Astrocyte of the cerebellum (primary cell): ENCODE measurements at places on chromosomes 1 and 21.

DNA sequence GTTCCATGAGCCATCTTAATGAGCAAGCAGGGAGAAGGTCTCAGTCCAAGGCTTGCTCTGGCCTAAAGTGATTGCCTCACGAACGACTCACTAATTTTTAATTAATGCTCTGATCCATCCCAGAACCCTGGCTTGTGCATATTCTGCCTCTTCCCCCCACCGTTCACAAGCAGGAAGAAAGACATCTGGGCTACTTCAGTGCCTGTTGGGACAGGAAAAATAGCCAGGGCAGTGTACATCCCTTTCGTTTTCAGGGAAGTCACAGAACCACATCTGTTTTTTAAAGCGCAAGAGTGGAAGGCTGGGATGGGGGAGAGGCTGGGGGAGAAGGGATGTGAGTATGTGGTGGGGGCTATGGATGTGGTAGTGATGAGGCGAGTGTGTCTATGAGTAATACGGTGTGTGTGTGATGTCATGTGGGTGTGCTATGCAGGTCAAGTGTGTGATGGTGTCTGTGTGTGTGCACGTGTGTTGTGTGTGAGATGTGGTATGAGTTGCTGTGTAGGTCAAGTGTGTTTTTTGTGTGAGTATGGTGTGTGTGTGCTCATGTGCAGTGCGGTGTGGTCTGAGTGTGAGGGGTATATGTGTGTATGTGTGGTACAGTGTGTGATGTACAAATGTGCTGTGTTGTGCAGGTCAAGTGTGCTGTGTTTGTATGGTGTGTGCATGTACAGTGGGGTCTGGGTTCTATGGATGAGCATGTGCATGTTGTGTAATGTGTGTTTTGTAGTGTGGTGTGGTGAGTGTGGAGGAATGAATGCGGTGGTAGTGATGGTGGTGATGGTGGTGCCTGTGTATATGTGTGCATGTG lies 64.9 kb upstream of the SYT6 start:
- DNase-seq, result no peak

DNA sequence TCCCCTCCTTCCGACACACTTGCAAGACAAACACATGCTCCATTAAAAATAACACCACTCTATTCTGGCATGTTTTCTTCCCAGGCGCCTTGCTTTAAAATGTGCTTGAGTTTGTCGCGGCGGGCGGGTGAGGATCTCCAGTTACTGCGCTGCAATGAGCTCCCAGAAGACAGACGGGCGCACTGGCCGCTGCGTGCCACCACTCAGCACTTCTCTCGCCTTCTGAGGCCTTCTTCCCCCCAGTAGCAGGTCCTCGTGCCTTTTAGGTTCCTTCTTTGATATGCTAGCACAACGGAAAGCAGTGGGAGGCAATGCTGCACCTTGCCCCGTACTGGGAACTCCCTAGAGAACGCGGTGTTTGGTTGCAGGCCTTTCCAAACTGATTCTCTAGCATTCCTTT lies 279.5 kb upstream of the NR5A2 start:
- no peak for DNase-seq

DNA sequence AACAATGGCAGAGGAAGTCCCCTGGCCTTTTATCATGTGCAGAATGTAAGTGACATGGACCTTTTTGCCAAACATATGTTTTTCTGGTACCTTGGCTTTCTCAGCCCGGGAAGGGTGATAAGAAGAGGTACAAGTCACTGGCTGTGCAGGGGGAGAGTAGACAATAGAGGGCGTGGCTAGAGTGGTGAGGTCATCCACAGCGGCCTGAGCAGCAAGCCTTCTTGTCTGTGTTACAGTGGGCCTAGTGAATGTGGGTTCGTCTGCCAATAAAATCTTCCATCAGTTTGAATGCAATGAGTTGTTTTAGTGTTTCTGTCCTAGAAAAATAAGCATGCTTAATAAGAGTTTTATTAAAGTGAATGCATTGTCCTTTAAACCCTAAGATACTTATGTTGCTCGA lies 59.0 kb upstream of the PGD start:
- peak; percentile 38 for DNase-seq

- DNase-seq, result no peak
Observed at GRCh38 chr21:44516828-44517174, 23.2 kb downstream of the KRTAP10-1 start.

GRCh38 chr1:223006917-223007648 lies 136.0 kb downstream of the TLR5 start:
- DNase-seq, result peak; percentile 22

DNA sequence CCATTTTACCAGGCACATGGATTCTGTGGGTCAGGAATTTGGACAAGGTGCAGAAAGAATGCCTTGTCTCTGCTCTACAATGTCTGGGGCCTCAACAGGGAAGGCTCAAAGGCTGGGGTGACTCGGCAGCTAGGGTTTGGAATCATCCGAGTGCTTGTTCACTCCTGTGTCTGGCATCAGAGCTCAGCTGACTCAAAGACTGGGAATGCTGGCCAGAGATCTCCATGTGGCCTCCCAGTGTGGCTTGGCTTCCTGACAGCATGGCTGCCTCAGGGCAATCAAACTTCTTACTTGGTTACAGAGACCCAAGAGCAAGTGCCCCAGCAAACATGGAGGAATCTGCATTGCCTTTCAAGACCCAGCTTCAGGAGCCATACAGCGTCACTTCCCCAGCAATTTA lies 110.5 kb downstream of the TOMM20 start:
- DNase-seq, result peak; percentile 99

GRCh38 chr1:244318512-244318911 lies 133.2 kb downstream of the ADSS2 start:
- DNase-seq, result no peak

GRCh38 chr1:87588495-87588894 lies 259.8 kb downstream of the LMO4 start:
- no peak for DNase-seq
